ENCODE measurements at places on chromosomes 12 and 14.

DNA sequence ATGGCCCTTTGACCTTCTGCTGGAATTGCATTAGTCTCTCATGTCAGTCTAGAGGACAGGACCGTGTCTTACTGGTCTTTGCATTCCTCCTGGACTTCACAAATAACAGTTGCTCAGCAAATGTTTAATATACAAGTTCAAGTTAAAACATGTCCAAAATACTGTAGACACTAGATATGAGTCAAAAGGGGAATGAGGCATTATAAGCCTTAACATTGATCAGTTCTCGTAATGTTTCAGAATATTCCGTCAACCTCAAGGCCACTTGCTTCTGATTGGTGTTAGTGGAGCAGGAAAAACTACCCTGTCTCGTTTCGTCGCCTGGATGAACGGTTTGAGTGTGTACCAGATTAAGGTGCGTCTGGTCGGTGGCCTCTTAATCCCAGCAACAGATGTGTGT, 59.9 kb downstream of the HSP90AA1 start:
- no peak for DNase-seq

GRCh38 chr12:4278329-4279197, 5.0 kb downstream of the CCND2 start:
- no peak for DNase-seq

DNA sequence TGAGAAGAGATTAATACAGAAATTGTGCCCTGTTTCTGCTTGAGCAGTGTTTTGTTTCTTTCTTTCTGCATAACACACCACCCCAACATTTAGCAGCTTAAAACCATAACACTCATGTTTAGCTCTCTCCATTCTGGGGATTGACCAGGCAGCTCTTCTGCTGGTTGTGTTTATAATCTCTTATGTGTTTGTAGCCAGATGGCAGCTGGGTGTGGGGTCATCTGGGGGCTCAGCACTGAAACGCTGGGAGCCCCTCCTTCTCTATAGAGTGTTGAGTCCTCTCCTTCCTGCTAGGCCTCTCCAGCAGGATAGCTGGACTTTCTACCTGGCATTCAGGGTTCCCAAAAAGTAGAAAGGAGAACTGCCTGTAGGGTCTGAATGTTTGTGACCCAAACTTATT, 270.6 kb downstream of the TTC8 start:
- DNase-seq = no peak

- DNase-seq = no peak
Measured at GRCh38 chr12:120959111-120959878, 19.0 kb upstream of the HNF1A start.

- DNase-seq = no peak
Measured at GRCh38 chr12:123105211-123105826, 45.6 kb downstream of the PITPNM2 start.

DNA sequence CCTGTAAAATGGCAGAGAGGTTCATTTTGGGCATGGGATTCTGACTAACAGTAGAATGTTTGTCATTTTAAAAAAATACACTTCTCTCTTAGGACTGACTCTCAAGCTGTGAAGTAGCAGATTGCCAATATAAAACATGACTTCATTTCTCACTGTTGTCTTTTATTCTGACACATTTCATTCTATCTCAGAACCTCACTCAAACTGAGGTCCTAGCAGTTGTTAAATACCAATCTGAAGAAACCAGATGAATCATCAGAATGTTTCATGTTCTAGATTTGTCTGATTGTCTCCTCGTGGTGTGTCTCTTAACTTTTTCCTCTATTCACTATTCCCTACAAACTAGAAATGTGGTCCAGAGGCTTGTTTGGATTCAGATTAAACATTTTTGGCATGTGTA, 276.5 kb upstream of the NPAS3 start:
- DNase-seq = no peak

DNA sequence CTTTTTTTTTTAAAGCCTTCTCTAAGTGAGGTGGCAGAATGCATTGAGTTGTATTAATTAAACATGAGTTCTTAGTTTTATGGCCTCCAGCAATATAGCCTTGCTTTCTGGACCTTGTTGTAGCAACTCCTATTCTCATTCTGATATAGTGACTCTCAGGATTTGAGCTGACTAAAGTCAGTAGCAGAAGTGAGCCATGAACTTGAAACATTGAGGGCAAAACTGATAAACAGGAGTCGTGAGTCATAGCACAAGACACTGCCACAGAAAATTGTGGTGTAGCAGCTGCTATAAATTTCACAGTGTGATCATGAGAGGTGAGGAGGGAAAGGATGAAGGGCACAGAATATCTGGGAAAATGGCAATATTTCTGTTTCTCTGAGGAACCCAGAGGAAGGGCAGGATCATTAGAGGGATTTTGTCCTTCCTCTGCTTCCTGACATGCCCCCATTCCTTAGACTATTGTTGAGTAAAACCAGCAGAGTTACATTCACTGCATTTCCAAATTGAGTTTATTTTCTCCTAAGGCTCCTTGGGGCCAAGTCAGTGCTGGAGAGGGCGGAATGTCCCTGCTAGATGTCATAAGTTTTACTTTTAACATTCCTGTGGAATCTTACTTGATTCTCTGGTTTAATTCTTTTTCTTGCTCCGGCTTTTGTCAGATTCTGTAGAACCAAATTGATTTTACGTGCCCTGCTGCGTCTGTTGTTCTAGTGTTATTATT, 7.5 kb downstream of the KLRG1 start:
- DNase-seq = no peak

- DNase-seq = no peak
Measured at GRCh38 chr14:91891721-91892220, 24.4 kb upstream of the TC2N start.

DNA sequence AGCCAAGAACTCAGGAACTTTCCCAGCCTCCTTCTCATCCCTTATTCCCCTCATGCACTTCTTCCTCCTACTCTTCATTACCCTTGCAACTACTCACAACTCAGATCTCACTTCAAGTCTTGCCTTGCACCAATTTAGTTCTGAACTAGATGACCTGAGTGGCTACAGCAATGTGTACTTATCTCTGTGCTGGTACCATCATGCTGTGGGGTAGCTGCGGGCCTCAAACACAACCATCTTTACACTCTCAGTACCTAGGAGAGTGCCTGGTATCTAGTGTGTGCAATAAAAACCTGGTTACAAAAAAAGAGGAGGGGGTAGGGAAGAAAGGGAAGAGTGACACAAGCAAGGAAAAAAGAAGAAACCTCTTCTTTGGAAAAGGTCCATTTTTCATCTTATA, 219.0 kb downstream of the SPTSSA start:
- DNase-seq = no peak

- DNase-seq = no peak
Measured at GRCh38 chr12:127599436-127599835, 667.5 kb upstream of the TMEM132C start.

DNA sequence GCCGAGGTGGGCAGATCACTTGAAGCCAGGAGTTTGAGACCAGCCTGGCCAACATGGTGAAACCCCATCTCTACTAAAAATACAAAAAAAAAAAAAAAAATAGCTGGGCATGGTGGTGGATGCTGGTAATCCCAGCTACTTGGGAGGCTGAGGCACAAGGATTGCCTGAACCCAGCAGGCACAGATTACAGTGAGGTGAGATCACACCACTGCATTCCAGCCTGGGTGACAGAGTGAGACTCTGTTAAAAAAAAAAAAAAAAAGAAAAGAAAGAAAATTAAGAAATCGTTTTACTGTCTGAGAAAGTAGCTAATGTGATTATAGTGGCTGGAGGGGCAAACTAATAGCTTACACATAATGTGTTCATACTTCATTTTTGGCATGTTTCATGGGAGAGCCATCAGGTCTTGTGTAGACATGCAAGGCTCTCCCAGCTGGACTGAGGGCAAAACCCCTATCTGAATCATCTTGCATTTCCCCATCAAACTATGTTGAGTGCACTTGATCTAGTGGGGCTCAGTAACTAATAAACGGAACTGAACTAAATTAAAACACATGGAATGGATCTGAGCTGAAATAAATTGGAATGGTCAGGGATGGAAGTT, 16.2 kb downstream of the KIF21A start:
- no peak for DNase-seq

- DNase-seq = peak; percentile 38
Measured at GRCh38 chr12:24561882-24562770, 386.8 kb downstream of the BCAT1 start.

DNA sequence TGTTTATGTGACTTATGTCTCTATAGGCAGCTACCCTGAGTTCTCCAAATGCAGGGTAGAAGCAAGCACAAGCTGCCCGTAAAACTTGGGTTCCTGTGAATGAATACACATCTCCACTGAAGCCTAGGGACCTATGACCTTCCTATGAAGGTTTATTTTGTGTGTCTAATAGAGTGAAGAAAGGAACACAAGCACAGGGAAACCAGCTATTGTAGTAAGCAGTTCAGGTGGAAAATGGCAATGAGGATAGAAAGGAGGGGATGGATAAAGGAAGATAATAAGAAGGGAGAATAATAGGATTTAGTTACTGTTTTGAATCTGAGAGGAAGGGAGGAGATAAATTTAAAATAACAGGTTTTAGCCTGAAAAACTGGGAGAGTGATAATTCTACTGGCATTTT, 2.4 kb downstream of the PFKM start:
- no peak for DNase-seq

DNA sequence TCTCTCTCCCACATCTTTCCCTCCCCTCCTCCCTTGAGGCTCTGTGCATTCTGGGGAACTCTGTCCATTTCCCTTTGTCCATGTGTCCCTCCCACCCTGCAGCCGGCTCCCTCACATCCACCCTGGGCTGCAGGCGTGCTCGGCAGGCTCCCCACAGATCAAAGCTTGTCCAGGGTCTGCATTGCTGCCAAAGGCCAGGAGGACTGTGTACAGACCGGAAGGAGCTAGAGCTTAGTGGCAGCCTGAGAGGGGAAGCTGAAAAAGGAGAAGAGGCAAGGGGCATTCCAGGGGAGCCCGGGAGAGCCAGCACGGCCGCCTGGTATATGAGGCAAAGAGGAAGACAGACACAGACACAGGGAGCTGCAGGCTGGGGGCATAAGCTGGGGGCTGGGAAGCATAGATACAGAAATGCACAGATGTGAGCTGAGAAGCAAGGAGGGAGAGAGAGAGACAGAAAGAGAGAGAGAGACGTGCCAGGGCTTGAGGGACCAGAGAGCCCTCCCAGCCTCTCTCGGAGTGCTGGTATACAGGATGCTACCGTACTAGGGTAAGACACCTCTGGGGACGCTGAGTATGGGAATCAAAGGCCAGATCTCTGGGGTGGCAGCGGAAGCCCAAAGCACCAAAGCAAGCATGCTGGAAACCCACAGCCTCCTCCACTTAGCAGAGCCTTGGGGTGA, 3.3 kb downstream of the CD4 start:
- peak; percentile 63 for DNase-seq

DNA sequence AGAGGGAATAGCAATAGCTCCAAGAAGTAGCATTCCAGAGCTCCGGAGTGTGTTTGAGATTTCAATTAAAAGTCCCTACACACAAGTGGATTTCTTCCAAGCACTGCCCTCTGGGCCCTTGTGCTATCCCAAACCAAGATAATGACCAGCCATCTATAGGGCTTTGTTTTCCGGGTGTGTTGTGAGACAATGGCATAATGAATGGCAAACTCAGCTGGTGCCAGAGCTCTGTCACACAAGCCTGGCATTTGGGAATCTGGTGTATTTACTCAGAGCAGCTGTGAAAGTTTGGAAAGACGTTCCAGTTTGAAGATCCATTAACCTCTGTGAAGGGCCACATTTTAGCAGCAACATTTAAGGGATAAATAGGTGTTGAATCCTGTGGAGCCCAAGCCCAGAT, 61.2 kb upstream of the TMTC2 start:
- no peak for DNase-seq

DNA sequence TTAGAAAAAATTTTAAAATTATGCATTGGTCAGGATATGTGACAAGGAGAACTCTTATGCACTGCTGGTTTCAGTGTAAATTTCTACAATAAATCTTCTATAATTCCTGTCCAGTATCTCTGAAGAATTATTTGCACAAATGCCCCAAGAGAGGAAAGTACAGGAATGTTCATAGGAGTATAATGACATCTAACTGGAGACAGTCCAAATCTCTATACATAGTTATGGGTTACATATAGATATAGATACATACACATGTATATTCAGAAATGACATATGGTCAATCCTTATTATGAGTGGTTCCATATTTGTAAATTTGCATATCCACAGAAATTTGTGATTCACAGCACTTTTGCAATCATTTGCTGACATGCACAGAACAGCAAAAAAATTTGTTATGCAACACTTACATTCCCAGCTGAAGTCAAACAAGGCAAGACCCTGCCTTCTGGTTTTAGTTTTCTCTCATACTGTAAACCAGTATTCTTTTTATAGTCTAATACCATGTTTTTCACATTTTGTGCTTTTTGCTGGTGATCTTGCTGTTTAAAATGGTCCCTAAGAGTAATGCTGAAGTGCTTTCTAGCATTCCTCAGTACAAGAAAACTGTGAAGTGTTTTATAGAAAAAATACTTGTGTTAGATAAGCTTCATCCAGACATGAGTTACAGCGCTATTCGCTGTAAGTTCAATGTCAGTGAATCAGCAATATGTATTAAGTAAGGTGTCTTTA, 103.8 kb downstream of the SLC16A7 start:
- DNase-seq = no peak

- DNase-seq = no peak
Measured at GRCh38 chr12:7609495-7609894, 56.2 kb downstream of the APOBEC1 start.

- no peak for DNase-seq
Measured at GRCh38 chr14:20436363-20436755, 393 bp upstream of the KLHL33 start.

DNA sequence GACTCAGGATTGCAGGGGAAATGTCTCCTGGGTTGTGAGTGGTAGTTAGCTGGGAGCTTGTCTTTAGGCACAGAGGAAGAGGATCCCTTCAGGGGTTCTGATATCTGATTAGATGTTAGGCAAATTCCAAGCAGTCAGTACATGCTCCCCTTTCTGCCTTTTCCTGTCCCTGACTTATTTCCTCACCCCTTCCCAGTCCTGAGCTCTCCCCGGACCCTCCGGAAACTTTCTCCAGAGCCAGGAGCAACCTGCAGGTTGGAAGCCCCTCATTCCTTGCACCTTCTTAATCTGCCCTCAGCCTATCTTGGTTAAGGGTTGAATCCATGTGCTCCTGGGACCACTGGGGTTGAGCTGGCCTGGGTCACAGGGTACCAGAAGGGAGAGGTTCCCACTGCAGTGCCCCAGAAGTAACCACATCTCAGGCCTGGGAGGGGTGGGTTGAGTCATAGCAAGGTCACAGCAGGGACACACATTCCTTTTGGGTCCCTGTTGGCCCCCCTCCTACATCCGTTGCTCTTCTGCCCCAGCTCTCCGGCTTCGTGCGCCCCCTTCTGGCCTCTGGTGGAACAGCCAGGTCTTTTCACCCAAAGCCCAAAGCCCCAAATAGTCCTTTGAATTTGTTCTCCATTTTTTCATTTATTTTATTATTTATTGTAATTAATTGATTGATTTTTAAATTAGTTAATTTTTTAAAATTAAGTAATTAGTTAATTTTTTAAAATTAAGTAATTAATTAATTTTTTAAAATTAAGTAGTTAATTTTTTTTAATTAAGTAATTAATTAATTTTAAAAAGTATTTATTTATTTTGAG, 1.8 kb downstream of the IGFBP6 start:
- peak; percentile 72 for DNase-seq

- DNase-seq = no peak
Measured at GRCh38 chr12:129231491-129231890, 378.2 kb downstream of the GLT1D1 start.

- no peak for DNase-seq
Measured at GRCh38 chr12:111074559-111074958, 154.2 kb upstream of the MYL2 start.
